ENCODE measurements at places on chromosomes 3 and 15.

- no peak for DNase-seq
Measured at GRCh38 chr3:182739619-182740018, 53.7 kb upstream of the ATP11B start.

GRCh38 chr15:29034593-29035335 lies 149.0 kb downstream of the APBA2 start:
- DNase-seq = no peak

GRCh38 chr3:55341502-55342031 lies 145.5 kb downstream of the WNT5A start:
- no peak for DNase-seq

DNA sequence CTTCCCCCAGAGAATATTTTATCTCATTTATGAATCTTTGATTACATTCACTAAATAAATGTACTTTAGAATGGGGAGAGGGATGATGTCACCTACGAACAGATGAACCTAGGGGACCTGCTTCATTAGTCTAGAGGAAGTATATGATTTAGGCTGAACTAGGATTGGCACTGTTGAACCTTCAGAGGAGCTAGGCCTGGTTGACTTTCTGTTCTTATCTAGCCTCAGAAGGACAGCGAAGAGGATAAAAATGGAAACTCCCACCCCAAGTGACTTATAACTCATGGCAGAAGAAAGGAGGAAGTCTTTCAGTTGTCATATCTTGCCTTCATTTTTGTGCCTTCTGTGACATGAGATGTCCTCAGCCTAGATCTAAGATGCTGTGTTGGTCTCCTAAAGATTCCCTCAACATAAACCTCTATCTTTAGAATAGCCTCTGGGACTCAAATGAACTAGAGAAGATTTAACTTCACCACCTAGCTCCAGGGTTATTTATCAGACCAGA lies 42.6 kb downstream of the POLG start:
- DNase-seq = no peak

DNA sequence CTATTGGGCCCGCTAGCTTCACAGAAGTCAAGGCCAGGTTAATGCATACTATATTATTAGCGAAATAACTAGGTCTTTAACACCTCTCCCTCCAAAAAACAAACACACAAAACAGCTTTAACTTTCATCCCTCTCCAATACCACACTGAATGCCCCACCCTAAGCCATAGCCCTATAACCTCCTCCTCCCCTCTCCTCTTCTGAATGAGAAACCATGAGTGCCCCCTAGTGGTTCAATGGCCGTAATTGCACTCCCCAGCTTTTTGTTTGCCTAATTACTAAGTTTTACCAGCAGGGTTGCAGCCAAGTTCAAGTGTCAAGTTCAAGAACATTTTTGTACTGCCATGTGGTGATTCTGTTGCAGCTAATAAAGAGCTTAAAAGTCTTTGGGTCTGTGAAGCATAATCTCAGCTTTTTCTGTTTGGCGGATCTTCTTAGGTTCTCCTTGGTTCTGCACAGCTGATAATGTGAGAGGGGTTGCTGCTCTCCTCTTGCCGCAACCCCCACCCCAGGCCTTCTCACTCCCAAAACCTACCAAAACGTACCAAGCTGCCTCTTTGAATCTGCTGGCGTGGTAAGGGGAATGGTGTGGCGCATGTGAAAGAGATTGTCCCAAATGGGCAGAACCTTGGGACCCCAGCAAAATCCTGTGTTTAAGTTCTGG lies 57.9 kb downstream of the RPL22L1 start:
- DNase-seq = peak; percentile 83

GRCh38 chr3:169448501-169448900 lies 215.0 kb downstream of the MECOM start:
- no peak for DNase-seq

GRCh38 chr15:79977431-79978054 lies 6.5 kb upstream of the BCL2A1 start:
- no peak for DNase-seq

- DNase-seq = no peak
Measured at GRCh38 chr15:92452143-92452542, 58.5 kb downstream of the ST8SIA2 start.

- no peak for DNase-seq
Measured at GRCh38 chr3:13420045-13420830, at the start of gene NUP210. NUP210 (minus strand) TSS chr3:13420322; CDS start chr3:13420226, 96 bp downstream.

- no peak for DNase-seq
Measured at GRCh38 chr3:193237030-193237429, 4.0 kb upstream of the PLAAT1 start.

DNA sequence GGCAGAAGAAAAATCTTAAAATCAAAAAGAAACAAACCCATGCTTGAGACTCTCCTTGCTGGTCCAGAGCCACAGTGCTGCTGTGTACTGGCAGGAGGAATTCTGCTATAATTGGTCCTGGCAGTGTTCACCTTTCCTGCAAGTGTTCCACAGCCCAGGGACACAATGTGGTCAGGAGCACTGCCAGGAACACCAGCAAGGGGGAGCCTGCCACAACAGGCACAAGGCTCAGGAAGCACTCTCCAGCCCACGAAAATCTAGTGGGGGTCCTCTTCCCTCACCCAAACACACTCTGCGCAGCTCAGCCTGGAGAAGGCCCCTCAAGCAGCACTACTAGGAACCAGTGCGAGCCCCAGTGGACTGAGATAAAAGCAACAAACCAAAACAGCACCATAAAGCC lies 92.9 kb downstream of the UBE3A start:
- DNase-seq = peak; percentile 10
